ENCODE measurements at places on chromosomes 1 and 21.

DNA sequence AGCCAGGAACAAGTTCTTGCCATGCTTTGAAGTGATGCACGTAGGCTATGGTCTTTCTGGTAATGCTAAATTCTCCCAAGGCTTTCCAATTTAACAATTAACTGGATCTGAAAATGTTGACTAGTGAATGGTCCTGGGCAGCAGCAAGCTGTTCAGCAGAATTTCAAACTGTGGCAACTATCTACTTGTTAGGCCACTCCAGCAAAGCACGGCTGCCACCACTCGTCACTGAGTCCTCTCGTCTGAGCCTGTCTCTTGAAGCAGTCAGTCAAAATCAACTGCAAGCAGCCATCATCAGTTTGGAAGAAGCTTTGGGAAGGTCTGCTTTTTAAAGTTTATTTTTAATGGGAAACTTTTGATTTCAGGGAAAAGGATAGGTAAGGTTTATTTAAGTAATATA, 6.1 kb downstream of the FLVCR1 start:
- no peak for DNase-seq

- DNase-seq = no peak
Observed at GRCh38 chr1:59126366-59126765, 170.5 kb upstream of the FGGY start.

GRCh38 chr1:67314696-67315095, 7.0 kb downstream of the IL12RB2 start:
- no peak for DNase-seq

GRCh38 chr1:168972225-168972624, 134.3 kb upstream of the ATP1B1 start:
- no peak for DNase-seq

GRCh38 chr1:43340559-43340958, 2.9 kb downstream of the MPL start:
- DNase-seq = no peak

DNA sequence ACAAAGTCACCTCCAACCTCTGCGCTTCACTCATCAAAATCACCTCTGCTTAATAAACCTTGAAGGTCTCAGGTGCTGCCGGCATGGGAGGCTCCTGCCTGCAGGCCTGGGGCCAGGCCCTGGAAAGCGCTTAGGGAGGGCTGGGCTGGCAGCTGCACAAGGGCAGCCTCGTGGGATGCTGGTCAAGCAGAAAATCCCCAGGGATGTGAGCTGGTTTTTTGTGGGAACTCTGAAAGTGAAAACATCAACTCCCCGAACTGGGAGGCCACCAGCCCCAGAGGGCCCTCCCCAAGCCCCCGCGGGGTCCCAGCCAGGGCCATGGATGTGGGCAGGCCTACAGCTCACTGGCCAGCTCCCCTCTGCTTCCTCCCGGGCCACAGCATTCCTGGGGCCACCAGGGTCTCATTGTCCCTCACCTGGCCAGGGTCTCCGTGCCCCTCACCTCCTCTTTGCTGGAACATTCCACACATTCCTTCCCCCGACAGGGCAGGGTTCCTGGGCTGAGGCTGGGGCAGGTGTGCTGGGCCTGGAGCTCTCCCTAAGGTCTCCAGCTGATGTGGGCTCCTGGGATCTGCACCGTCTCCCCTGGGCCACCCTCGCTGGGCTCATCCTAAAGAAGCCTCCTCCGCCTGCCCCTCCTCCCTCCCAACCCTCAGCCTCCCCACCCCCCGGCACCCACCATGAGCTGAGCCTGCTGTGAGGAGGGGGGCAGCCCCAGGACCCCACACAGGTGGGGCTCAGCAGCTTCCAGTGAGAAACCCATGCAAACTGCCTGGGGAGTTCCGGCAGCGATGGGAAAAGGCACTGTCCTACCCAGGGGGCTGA, 36.0 kb upstream of the POFUT2 start:
- no peak for DNase-seq

- no peak for DNase-seq
Observed at GRCh38 chr1:21893046-21893805, 43.9 kb downstream of the HSPG2 start.

DNA sequence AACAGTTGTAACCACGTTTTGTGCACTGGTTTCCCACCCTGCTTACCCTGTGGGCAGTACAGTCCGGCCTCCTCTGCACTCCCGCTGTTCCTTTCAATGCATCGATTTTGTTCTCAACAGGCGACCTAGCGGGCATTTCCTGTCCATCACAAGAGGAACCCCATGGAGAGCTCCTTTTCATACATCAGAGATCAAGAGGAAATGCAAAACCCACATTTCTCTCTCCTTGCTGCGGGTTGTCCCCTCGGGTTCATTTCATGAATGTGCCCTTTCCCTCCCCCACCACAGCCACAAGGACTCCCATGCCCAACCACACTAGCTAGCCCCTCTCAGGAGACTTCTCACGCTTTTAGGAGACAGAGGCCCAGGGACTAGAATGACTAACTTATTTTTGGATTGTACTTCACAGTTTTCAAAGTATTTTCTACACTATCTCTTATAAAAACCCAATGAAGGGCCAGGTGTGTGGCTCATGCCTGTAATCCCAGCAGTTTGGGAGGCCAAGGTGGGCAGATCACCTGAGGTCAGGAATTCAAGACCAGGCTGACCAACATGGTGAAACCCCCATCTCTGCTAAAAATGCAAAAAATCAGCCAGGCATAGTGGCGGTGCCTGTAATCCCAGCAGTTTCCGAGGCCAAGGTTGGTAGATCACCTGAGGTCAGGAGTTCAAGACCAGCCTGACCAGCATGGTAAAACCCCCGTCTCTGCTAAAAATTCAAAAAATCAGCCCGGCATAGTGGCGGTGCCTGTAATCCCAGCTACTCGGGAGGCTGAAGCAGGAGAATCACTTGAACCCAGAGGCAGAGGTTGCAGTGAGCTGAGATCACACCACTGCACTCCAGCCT, 18.4 kb downstream of the ATP1A4 start:
- DNase-seq = no peak

- DNase-seq = no peak
Observed at GRCh38 chr1:179380299-179380698, 14.5 kb downstream of the AXDND1 start.

DNA sequence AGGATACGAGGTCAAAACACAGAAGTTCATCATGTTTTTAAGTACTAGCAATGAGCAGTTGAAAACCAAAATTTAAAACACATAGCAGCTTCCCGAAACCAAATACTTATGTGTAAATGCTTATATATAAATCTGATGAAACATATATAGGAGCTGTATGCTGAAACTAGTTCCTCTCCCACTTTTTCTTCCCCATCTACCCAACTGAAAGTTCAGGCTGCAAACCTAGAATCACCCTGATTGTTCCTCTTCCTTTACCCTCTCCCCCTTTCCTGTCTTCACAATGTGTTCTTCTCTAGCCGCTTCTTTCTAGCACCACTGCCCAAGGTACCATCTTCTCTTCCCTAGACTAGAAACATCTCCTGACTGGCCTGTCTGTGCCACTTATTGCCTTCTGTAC, 90.6 kb downstream of the ST3GAL3 start:
- DNase-seq = no peak

DNA sequence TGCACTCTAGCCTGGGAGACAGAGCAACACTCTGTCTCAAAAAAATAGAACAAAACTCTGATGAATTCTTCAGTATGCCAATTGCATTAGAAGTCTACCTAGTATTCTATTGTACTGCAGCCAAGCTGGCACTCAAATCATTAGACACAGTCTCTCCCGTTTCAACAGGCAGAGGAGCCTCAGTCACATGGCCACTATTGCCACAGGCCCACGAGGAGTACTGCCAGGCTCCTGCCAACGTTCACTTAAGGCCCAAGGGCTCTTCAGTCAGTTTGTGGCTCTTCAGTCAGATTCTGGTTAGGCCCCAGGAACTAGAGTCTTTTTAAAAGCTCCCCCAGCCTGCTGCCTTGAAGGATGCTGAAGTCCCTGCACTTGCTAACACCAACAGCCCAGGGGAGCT, 73.4 kb downstream of the SH3BGR start:
- no peak for DNase-seq

GRCh38 chr21:44708866-44709425, 2.4 kb downstream of the TSPEAR start:
- DNase-seq = no peak

DNA sequence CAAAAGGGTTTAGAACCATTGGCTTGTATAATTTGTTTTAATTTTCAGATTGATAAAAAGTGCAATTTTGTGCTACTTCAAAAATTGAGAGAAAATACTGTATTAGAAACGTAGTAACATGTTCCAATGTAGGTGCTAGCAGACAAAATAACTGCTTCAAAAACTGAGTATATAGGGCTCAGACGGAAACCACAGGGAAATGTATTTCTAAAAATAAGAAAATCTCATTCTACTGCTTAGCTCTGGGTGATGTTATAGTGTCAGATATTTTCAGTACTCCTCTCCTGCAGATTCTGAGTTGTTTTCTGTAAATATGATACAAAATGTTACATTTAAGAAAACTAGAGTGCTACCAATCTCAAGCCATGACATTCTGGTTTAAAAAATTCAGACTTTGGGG, 55.4 kb downstream of the KCNK2 start:
- DNase-seq = no peak

GRCh38 chr1:167650269-167651160, 20.5 kb downstream of the RCSD1 start:
- DNase-seq = peak; percentile 33

- no peak for DNase-seq
Observed at GRCh38 chr1:90405726-90406125, 311.4 kb downstream of the BARHL2 start.

- no peak for DNase-seq
Observed at GRCh38 chr1:25766721-25767436, 33.1 kb upstream of the SELENON start.

DNA sequence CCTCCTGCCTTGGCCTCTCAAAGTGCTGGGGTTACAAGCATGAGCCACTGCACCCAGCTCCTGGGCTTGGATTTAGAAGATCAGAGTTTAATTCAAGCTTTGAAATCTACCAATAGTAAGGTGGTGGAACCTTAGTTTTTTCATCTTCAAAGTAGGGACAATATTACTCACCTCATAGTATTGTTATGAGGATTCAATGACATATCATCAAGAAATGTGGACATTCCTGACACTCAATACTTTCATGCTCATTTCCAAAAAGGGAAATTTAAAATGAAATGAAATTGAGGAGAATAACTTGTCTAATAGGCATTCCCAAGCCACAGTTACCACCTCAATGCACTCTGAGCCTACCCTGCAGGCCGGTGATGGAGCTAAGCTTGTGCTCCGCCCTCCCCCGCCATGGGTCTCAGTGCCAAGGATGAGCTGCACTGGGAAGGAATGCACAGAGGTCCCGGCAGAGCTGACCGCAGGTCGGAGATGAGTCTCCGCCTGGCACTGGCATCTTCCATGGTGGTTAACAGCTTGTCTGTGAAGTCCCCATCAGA, 56.5 kb upstream of the BCAR3 start:
- DNase-seq = no peak

- DNase-seq = no peak
Observed at GRCh38 chr1:72631449-72631848, 349.1 kb upstream of the NEGR1 start.

DNA sequence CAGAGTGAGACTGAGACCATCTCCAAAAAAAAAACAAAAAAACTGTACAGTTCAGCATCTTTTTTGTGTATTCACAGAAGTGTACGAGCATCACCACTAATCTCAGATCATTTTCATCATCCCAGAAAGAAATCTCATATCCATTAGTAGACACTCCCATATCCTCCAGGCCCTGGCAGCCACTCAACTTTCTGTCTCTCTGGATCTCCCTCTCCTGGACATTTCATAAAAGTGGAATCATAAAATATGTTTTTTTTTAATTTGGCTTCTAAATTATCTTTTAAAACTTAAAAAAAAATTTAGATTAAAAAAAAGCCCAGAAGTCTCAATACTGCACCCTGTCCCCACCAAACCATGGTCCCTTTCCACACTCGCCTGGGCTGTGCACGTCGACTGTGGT, 22.1 kb downstream of the RIPPLY3 start:
- no peak for DNase-seq

- no peak for DNase-seq
Observed at GRCh38 chr1:43275826-43276620, 6.2 kb downstream of the TMEM125 start.

DNA sequence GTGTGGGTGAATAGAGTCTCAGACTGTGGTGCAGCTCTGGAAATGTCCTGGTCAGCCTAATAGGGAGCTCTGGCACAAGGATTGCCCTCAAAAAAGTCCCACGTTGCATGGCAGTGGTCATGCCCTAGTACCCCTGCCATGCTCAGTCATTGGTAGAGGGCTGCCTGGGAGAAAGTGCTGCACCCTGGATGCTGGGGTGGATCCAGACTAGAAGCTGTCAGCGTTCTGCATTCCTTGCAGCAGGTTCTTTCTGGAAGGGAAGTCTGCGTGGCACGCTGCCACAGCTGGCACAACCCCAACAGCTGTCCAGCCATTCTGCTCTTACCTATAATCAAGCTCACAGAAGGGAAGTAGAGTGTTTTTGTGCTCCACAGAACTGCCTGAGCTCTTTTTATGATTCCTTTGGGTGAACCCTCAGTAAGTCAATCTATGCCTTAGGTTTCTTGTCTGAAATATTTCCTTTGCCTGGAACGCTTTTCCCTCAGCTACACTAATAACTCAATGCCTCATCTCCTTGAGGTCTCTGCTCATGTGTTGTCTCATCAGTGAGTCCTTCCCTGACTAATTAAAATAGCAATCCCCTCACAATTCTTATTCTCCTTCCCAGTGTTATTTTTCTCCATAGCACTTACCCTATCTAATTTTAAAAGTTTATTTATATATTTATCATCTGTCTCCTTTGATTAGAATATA, 61.5 kb upstream of the JAK1 start:
- no peak for DNase-seq

DNA sequence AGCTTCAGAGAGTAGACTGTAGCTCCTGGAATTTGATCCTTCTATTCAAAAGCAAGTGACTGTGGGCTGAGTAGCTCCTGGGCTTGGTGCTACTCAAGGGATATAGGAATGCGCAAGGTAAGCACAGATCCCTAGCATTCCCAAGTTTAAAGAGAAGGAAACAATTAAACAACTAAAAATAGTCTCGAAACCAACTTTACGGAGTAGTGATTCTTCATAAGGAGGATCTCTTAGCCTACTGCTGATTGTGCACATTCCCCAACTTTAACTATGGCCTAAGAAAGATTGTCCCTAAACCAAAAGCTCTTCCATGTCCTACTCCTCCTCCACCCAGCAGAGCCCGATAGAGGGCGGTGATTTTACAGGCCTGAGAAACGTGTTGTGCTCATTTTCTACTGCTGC, 226.5 kb upstream of the CAMK1G start:
- DNase-seq = no peak

- no peak for DNase-seq
Observed at GRCh38 chr1:170929835-170930554, 5.3 kb upstream of the MROH9 start.

DNA sequence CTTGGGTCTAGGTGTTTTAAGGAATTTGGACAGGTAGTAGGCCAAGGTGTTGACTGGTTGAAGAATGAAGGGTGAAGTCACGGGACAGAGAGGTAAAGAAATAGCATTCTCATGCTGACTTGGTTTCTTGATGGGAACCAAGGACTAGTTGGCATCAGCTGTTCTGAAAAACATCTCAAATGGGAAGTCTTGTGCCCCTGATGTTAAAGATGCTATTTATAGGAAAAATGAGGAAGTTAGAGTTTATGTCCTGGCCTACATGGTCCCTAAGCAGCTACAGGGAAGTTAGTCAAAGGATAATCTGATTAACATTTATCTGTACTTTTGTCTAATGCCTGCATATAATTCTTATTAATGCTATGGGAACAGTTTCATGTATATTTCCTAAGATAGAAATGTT, 262.4 kb downstream of the HHIPL2 start:
- DNase-seq = no peak

Data from CD4-positive, alpha-beta T cell treated with Interleukin-4 for 1 hour (primary cell).